ENCODE measurements at places on chromosomes 1 and 21.
A peak's percentile ranks its signal among the peaks of the same experiment; 100 is the strongest.

DNA sequence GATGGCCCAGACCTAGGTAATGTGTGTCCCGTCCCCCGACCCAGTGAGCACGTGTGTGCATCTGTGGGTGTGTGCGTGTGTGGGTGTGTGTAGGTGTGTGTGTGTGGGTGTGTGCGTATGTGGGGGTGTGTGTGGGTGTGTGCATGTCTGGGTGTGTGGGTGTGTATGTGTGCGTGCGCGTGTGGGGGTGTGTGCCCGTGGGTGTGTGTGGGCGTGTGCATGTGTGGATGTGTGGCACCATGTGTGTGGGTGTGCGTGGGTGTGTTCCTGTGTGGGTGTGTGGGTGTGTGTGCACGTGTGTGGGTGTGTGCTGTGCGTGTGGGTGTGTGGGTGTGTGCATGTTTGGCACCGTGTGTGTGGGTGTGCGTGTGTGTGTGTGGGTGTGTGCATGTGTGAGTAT lies 309.5 kb downstream of the KIF26B start:
- DNase-seq: no peak

DNA sequence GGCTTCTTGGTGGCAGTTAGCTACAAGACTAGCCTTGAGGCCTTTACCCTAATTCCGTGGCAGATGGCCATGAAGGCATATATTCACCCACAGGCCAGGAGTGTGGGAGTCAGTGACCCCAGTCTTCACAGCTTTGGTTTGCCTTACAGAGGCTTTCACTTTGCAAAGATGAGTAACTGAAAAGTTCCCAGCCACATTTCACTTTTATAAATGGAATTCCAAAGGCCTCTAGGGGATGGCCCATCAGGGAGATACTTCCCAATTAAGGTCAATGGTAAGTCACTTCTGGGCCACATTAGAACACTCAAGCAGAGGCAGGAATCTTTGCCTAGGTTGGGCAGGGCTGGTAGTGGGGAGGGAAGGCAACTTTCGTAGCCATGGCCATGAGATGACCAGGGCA lies 13.1 kb upstream of the HEYL start:
- no peak for DNase-seq

GRCh38 chr1:118073648-118074435 lies 111.2 kb downstream of the SPAG17 start:
- DNase-seq: no peak

DNA sequence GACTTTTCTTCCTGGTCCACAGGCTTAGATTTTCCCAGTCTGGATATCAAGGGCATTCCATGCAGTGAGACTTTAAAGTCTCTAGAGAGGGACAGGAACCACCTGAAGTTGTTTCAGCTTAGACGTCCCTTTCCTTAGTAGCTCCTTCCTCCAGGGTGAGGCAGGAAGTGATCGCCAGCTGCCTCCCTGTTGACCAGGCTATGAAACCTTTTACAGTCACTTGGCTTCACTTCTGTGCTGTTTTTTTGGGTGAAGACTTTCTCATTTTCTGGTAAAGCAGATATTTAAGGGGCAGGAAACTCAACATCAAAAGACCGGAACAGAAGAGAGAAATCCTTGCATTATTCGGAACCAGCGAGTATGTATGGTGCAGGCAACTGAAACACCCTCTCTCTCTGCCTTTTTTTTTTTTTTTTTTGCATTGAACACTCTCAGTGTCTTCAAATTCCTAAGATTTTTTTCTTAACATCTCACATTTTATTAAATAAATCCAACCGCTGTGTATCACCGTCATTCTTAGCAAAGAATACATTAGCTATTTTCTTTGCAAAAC lies 234.6 kb upstream of the IRF2BP2 start:
- no peak for DNase-seq

DNA sequence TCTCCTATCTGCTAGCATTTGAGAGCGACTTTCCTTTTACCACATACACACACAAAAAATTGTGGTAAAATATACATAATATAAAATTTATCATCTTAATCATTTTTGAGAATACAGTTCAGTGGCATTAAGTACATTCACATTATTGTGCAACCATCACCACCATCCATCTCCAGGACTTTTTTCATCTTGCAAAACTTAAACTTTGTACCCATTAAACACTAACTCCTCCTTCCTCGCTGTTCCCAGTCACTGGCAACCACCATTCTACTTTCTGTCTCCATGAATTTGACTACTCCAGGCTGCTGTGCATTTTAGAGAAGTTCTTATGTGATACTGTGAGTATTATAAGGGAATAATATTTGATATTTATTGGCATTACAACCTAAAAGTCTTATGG lies 181.3 kb downstream of the C1orf21 start:
- no peak for DNase-seq

DNA sequence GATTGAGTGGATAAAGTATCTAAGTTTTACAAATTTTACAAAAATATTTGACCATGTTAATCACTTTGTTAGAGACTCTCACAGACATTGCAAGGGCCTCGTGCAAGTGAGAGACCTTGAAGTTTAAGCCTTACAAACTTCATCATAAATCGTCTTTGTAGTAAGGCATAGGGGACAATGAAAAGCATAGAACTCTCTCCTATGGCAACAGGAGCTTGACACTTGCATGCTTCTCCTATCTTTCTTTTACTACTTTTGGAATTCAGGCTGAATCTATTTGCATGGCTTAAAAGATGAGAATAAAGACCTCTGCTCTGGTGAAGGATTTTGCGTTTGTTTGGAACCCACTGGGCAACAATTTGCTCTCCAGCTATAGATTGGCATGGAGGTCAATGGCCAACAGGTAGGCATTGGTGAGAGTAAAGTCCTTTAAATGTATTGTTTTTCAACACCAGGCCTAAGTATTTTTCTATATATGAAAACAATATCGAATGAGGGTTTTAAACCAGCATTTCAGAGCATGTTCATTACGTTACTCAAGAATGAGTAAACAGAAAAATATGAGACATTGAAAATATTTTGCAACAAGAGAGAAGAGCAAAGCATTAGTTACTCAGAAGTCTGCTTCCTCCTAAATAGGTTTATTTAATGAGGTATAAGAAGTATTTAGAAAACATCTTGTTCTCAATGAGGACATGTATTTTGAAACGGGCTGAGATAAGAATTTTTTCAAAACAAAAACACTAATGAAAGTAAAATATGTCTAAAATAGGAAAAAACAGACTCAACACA lies 192.2 kb downstream of the TGFB2 start:
- DNase-seq: no peak

DNA sequence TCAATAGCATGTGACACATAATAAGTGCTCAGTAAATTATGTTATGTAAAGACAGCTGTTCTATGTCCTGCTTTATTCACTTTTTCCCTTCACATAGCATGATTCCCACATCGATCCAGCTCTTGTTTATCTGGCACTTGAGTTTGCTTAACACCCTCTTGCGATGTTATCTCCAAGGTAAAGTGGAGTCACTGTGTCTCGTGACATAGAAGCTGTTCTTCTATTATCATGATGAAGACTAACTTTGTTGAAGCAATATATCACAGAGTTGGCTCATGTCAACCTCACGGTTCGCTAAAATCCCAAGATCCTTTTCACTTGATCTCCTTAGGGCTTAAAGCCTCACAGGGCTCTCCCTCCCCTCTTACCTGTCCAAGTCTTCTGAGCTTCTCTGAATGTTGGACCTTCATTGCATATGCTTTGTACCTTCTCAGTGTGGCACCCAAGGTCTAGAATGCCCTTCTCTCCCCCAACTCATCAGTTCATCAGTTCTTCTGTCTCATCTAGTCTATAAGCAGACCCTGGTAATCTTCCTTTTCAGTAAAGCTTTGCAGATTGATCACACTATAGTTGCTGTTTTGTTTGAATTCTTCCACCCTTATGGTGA lies 38.0 kb downstream of the PLXNA2 start:
- DNase-seq: no peak

DNA sequence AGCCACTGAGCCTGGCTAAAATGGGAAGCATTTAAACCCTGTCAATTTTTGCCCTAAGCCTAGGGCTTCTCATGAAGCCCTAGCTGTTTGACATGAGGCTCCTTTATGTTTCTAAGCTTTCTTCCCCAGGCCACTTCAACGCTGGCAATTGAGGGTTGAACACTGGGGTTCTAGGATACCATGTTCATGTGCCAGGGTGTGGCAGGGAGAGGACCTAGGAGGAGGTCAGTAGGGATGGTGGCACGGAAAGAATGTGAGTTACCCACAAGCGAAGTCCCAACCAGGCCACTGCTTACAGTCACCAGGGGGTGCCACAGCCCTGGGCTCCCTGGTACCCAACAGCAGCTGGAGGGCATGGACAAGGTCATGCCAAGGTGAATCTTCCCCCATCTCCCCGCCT lies 90.8 kb upstream of the AJAP1 start:
- DNase-seq: no peak

GRCh38 chr21:21722731-21723130 lies 724.5 kb downstream of the NCAM2 start:
- DNase-seq: no peak

DNA sequence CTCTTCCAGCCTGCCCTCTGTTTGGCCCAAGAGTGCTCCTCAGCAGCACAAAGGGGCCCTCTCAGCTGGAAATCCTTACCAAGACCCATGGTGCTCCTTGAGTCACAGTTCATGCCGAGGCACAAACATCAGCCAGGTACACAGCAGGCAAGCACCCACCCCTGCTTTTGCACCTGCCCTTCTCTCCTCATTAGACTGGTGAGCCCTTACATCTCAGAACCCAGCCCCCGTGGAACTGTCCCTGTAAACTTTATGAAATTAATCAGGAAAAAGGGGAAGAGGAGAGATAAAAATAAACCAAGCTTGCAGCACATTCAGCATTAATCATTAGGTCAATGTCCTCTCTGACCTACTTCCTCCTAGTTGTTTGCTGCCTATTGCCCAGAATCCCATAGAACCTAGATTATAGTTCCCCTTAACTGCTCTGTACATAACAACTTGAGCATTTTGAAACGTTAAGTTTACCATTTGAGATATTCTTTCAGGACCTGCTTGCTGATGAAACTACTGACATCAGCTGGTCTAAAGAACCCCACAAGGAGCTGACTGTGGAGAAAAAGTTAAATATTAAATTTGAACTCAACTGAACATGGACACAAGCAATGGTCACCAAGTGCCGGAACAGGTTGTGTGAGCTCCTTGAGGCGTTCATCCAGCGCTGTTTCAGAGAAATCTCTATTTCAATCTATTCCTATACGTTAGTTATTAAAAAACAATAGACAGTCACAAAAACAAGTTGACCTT lies 738.4 kb downstream of the MATN1 start:
- DNase-seq: no peak

DNA sequence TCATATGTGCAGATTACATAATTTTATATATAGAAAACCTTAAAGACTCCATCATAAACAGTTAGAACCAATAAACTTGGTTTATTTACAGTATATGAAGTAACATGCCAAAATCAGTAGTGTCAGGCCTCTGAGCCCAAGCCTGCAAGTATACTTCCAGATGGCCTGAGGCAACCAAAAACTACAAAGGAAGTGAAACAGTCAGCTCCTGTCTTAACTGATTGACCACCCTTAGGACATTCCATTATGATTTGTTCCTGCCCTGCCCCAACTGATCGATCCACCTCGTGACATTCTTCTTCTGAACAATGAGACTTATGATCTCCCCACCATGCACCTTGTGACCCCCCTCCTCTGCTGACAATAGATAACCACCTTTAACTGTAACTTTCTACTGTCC lies 630.3 kb downstream of the AMY1C start:
- DNase-seq: no peak

GRCh38 chr1:187067160-187067559 lies 238.4 kb downstream of the PLA2G4A start:
- DNase-seq: no peak

DNA sequence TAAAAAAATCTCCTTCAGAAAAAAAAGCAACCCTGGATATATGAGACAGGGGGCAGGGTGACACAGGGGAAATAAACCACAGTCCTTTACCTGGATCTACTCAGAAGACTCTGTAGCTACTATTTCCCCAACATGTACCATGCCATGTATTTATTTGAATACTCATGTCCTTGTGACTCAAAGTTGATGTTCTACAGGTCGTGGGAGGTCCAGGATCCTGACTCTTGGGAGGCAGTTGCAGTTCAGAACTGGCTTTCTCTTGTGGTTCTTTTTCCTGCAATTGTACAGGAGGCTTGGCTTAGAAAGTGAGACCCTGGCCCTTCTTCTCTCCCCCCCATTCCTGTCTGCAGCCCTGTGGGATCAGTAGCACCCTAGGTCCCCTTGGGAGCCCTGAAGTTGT lies 5.8 kb upstream of the IL24 start:
- no peak for DNase-seq

GRCh38 chr1:24769656-24770651 lies 24.7 kb downstream of the CLIC4 start:
- no peak for DNase-seq

- no peak for DNase-seq
These were observed 136.3 kb downstream of the PEX14 start for GRCh38 chr1:10610901-10611600.

DNA sequence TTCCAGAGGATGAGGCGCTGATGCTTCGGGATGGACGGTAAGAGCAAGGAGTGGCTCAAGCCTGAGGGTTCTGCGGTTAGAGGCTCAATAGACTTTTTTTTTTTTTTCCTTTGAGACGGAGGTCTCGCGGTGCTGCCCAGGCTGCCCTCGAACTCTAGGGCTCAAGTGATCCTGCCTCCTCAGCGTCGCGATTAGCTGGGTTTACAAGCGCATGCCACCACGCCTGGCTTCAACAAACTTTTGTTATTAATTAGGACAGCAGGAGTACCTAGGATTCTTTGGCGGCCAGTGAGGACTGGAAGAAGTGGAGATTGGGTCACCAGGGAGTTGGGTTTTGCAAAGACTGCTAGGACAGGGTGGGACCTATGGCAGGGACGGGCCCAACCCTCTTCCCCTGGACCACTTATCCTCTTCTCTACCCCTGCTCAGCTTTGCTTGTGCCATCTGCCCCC lies 587 bp downstream of the SCNM1 start:
- no peak for DNase-seq

DNA sequence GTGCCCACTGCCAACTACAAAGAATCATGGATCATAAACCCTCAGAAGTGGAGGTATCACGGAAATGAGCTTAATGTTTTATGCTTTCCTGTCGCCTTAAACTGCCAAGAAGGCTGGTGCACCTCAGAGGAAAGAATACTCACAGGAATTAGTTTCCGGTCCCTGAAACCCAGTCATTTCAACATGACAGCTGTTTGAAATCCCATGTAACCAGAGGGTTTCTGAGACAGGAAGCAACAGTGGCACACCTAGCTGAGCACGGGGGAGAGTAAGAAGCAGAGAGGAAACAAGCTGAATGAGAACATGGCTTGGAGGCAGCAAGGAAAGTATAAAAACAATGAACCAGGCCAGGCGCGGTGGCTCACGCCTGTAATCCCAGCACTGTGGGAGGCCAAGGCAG lies 3.9 kb downstream of the JAK1 start:
- peak; percentile 24 for DNase-seq

DNA sequence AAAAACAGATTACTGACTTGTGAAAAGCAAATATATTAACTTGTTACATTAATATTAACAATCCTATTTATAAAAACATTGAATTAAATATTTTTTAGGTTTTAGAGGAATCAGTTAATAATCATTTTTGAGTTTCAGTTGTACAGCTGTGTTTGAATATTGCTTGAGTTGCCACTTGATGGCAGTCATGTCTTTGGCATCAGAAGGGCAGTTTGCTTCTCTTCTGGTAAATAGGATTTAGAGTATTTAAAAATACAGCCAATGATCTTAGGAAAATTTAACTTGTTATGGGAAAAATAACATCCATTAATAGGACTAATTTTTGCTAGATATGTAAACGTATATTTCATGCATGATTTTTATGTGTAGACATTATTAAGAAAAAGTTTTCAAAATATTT lies 234.1 kb downstream of the NCAM2 start:
- DNase-seq: no peak

Data from left colon (tissue), 2 donors.